ENCODE measurements at places on chromosomes 12 and 14.

DNA sequence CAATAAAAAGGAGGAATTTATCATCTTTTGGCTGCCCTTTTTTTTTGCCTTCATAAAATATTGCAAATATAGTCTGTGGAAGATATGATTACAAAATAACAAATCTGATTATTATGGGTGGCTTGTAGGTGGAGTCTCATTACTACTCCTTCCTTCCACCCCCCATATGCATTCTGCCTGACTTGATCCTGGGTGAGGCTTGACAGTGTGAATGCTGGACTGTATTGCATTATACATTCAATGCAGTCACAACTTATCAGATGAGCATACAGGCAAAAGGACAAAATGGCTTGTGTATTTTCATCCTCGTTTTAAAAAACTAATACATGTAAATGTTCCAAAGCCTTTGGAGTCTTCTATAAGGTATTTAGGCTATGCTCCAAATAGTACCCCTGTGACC, 186.3 kb downstream of the ANO4 start:
- DNase-seq, result no peak

GRCh38 chr14:85881935-85882334, 352.0 kb downstream of the FLRT2 start:
- DNase-seq, result no peak

DNA sequence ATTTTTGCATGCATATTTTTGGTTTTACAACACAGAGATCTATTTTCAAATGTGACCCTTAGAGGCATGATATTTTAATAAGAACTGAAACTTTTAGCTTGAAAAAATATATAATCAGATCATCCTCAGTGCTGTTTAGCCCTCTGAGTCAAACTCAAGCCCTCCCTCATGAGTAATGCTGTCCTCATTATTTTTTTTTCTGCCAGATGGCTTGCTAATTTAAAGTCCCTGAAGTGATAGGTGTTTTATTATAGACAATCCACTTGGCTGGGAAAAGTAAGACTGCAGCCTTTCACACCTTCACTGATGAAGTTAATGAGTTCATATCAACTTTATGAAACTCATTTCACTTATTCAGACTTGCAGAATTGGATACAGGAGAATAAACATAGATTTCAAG, 227.7 kb downstream of the SLC16A7 start:
- DNase-seq, result no peak

DNA sequence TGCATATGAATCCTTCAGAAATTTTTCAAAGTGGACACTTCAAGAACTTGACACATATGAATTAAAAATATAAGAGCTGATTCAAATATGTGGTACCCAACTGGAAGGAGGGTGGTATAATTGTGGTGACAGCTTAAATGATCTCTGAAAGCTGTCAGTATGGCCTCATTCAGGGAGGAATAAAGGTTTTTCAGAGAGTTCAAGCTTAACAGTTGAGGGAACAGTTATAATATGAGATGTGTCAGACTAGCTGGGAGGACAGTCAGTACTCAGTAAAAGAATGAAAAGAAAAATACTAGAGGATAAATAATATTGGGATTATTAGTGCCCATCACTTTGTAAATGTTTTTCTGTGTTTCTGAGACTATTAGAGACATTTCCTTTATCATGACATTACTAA, 277.5 kb downstream of the RASSF9 start:
- no peak for DNase-seq

DNA sequence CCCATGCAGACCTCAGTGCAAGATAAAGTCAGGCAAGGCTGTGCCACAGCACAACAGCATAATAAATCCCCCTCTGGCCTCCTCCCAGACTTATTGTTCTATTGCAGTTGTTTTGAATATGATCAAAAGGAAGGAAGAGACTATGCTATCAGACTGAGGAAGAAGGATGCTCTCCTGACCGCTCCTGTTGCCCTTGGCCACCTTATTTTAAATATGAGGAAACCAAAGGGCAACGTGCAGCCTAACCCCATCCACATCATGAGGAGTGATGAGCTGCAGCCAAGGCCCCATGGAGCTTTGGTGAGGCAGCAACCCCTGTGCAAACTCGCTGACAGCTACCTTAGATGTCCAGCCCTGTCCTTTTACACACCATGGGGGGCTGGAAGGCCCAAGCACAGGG, 291.7 kb downstream of the ZFP36L1 start:
- DNase-seq, result no peak

DNA sequence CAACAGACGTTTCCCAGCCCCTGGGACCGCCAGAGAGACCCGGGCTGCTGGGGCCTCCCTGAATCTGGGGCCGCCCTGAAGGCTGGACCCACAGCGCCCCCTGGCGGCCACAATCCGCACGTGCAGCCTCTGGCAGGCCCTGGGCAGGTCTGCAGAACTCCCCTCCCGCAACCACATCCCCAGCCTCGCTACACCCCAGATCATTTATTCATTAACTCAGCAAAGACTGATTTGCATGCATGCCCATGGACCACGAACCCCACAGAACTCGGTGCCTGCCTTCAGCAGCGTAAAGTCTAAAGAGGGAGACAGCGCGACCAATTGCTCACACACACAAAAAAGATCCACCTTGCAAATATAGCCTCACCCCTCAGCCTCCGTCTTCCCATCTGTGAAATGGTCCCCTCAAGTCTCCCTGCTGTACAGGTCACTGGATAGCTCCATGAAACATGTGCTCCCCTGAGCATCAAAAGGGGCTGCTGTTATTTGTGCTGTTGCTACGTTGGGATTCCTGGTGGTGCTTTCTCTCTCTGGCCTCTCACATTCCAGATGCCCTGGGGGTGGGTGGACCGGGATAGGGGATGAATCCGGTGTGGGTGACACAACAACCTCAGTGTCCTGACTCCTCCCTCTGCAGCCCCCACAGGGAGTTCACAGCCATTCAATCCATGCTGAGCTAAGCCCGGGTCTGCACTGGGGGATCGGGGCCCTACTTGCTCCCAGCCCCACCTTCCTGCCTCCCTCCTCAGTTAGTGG, 96.4 kb downstream of the SCARB1 start:
- DNase-seq, result peak; percentile 75

DNA sequence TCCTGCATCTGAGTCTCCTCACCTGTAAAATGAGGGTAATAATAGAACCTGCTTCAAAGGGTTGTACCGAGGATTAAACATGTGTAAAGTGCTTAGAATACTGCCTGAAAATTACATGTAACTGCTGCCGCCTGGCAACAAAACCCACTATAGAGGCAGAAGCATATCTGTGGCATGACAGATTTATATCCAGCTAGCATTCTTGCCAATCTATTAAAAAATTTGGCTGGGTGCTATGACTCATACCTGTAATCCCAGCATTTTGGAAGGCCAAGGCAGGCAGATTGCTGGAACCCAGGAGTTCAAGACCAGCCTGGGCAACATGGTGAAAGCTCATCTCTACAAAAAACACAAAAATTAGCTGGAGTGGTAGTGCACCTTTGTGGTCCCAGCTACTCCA, 16.4 kb upstream of the KSR2 start:
- no peak for DNase-seq

GRCh38 chr12:71865166-71865713, 25.7 kb downstream of the TBC1D15 start:
- DNase-seq, result no peak

DNA sequence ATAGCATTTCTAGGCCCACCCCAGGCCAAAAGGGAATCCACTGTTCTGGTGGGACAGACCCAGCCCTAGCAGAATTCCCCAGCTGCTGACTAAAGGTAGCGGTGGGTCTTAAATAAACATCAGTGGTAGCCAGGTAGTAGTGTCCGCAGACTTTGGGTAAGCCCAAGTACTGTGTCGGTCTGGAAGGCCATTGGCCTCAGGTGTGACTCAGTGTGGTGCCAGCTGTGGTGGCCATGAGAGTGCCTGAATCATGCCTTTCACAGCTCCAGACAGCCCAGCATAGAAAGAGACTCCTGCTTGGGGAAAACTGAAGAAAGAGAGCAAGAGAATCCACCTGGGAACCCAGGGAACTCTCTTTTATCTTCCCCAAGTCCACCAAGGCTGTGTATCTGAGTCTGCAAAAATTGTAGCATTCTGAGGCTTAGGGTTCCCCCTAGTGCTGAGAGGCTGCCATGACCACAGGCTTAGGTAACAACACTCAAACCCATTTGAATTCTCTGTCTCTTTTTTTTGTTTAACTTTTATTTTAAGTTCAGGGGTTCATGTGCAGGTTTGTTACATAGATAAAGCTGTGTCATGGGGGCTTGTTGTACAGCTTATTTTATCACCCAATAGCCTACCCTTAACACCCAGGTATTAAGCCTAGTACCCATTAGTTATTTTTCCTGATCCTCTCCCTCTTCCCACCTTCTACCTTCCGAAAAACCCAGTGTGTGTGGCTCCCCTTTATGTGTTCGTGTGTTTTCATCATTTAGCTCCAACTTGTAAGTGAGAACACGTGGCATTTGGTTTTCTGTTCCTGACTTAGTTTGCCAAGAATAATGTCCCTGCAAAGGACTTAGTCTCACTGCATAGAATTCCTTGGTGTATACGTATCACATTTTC, 16.7 kb upstream of the CD163L1 start:
- DNase-seq, result peak; percentile 33

- DNase-seq, result peak; percentile 19
Measured at GRCh38 chr14:92651758-92652406, 96.5 kb downstream of the LGMN start.

DNA sequence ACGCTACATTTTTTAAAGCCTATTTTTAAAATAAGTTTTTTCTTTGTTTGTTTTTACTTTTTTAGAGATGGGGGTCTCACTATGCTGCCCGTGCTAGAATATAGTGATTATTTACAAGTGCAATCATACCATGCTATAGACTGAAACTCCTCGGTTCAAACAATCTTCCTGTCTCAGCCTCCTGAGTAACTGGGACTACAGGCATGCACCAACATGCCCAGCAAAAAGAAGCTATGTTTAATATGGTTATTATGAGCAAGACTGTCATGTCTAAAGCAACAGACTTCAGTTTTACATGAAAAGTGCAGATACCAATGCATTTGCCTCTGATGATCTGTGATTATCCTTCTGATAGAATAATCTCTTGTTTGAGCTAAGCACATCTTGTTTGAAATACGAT, 45.6 kb upstream of the SGPP1 start:
- no peak for DNase-seq

DNA sequence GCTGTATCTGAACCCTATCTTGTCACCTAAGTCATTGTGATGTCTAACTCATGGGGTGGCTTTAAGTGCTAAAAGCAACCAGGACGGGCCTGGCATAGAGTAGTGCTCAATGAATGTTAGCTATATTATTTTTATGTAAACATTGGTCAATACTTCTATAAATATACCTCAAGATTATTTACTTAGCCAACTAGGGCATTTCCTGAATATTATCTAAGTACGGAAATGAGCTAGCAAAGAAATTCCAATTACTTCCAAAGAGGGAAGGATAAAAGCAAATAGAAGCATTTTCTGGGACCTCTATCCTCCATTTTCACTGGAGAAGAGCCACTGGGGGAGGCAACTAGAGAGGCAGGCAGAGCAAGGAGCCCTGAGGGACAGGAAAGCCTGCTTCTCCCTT, 20.6 kb downstream of the CCDC92 start:
- DNase-seq, result no peak

GRCh38 chr12:126944684-126945083, 1322.3 kb upstream of the TMEM132C start:
- DNase-seq, result no peak

DNA sequence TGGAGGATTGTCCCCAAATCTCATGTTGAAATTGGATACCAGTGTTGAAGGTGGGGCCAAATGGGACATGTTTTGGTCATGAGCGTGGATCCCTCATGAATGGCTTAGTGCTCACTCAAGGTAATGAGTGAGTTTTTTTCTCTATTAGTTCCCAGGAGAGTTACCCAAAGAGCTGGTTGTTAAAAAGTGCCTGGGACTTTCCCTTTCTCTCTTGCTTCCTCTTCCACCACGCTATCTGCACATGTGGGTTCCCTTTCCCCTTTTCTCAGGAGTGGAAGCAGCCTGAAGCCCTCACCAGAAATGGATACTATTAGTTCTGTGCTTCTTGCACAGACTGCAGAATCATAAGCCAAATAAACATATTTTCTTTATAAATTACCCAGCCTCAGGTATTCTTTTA, 465.4 kb downstream of the FSCB start:
- no peak for DNase-seq

DNA sequence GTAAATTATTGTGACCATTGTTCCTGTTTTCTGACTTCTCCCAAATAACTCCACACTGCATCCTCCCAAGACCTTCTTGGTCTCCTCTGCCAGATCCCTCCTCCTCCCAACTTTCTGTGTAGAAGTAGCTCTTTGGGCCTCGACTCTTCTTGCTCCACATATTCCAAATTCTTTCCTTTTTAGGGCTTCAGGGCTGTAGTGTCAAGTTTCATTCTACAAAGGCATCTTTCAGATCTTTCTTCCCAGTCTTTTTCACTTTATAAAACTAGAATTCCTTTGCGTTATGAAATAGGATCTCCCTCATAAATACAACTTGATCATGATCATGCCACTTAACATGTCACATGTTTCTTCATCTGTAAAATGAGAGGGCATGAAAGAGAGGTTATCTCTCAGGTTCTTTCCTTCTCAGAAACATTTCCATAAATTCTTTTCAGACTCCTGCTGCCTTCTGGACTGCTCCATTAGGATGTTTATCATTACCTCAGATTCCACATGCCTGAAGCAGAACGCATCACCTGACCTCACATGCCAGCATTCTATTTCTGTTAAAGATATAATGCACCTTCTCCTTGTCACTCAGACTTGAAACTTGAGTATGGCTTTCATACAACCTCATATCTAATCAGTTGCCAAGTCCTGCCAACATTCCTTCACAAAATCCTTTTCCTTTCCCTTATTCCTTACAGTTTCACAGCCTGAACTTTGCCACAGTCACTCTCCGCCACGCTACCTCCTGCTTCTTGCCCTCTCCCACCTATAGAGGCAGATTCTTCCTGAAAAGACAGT, 8.5 kb downstream of the SLC38A1 start:
- DNase-seq, result no peak

DNA sequence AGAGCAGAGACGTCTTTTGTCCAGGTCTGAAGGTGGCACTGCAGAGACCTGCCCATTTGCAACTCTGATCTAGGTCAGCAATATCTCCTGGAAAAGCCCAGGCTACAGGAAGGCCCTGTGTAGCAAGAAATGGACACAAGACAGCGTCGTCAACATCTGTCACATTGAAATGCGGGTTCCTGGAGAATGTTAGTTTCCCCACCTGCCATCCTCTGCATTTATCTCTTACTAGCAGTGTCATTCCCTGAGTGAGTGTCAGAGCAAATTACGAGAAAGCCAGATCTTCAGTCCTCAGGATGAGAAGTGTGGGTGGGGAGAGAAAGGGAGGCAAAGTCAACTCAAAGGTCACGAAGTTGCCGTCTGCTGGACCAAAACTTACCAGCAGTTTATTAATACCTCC, 27.4 kb upstream of the FLVCR2 start:
- no peak for DNase-seq

- DNase-seq, result peak; percentile 25
Measured at GRCh38 chr12:105330931-105331804, 677 bp downstream of the C12orf75 start.

DNA sequence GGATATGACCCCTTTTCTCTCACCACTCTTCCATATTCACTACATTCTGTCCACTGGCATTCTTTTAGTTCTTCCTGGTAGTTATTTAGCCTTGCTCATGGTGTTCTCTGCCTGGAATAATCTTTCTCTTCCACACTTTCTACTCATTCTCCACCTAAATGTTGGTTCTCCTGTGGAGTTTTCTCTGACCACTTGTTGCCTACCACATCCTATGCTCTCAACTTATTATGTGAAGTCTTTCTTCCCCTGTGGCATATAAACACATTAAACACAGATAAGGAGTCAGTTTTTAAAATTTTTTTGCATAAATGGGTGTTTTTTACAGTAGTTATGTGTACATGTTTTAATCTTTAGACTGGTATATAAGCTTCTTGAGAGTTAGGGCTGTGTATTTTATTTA, 3.3 kb upstream of the SMARCC2 start:
- no peak for DNase-seq

Data from T-helper 9 cell (primary cell).